ENCODE measurements at places on chromosomes 4 and X.

- no peak for DNase-seq
Observed at GRCh38 chr4:177159600-177159999, 150.1 kb upstream of the NEIL3 start.

DNA sequence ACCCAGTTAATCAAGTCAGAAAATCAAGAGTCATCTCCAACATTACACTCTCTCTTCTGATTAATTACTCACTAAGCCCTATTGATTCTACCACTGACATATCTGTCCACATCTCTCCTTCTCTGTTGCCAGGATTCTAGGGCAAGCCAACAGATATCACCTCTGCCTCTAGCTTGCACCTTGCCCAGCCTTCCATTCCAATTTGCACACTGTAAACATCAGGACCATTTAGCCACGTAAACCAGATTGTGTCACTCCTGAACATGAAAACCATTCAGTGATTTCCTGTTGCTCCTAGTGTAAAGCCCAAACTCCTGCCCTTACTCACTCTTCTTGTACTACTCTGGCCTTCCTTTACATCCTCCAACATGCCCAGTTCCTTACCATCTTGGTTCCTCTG lies 68.0 kb upstream of the PLS3 start:
- no peak for DNase-seq

DNA sequence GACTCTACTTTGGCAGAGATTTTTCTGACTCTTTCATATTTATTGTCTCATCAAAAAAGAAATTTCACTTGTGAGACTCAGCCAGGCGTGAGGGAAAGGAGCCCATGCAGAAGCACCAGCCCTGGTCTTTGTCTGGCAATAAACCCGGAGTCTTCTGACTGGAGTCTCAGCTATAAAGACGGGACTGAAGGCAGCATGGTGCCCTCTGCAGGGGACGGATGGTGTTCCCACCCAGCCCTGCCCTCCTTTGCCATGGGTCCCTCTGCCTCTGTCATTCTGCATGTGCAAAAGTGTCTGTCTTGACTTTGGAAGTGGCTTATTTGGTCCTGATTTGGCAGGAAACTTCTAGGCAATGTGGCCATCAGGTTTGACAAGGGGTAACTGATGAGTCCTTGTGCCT lies 14.2 kb downstream of the ZNF185 start:
- no peak for DNase-seq

- DNase-seq = no peak
Observed at GRCh38 chrX:29447867-29448266, 767.5 kb upstream of the MAGEB2 start.

- DNase-seq = no peak
Observed at GRCh38 chr4:98993419-98994071, 2.0 kb upstream of the METAP1 start.

DNA sequence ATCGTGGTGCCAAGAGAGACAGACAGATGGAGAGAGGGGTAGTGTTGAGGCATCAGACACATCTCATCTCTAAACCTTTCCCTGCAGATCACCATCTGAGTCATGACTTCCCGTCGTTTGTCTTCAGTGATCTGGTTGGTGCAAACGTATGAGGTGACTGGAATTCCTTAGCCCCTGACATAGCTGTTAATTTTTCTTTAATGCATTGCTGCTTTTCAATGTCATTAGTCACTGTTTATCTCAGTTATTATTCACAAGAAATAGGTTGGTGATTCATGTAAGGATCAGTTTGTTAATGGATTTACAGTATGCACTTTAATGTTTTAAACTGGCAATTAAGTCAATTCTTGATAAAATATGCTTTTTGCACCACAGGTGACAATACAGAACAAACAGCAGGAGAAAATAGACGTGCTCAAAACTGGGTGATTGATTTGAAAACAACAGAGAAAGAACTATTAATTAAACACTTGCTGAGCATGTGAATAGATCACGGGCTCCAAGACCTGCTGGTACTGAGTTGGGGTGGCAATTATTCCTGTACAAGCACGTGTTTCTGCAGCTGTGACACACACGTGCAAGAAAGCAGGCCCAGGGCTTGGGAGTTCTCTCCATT lies 1.3 kb upstream of the TMEM154 start:
- DNase-seq = no peak

DNA sequence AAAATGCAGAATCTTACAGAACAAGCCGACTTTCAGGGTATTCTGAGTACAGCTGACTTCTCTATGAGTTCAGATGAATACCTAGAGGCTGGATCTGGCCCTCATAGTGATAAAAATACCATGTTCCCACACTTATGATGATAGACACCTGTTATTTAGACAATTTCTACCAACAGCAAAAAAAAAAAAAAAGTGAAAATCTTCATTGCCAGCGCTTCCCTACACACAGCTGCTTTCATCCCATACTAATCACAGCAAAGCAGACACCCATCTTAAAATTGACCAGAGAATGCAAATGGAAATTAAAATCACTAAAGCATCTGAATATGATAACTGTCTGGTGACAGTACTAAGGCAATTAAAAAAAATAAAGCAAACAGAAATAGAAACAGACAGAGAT lies 132.1 kb upstream of the ADGRL3 start:
- DNase-seq = no peak

DNA sequence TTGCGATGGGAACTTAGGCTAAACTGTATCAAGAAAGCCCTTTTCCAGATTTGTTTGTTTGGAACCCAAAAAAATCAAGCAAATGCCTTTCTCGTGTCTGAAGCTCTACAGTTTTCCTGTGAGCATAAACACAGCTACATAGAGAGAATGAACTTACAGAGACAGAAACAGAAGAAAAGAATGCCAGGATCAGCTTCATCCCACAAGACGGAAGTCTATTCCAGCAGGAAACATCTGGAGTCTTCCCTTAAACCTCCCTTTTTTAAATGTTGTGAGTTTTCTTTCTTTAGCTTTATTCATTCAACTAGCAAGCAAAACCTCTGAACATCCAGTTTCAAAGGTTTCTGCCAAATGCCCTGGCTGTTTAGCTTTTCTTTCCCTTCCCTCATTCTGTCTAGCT lies 32.6 kb upstream of the ZFP42 start:
- no peak for DNase-seq

- DNase-seq = no peak
Observed at GRCh38 chr4:95563638-95564337, 15.0 kb upstream of the UNC5C start.

- no peak for DNase-seq
Observed at GRCh38 chr4:57200799-57201327, 90.7 kb upstream of the IGFBP7 start.

Measured in cortex of kidney (tissue), 1 donor.